Effector CD8-positive, alpha-beta T cell (primary cell): ENCODE measurements at places on chromosomes 12 and 14.

DNA sequence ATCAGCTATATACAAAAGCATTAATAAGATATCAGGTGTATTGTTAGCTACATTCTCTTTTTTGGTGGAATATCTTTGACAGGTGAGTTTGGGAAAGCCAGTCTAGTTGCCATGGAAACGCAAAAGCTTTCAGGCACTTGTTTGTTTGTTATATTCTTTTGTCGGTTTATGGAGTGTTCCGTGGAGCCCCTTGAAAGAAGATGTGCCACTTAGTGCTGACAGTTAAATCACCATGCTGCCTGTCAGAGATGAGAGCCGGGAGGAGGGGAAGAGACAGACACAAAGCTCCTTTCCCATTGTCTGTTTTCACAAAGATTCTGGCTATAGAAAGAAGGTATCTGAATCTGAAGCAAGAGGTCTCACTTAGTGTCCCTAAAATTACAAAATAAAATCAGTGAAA is 170.8 kb downstream of the SNAPC1 start:
- no peak for DNase-seq

GRCh38 chr12:5808981-5809380 is 136.1 kb downstream of the ANO2 start:
- DNase-seq, result no peak

- DNase-seq, result no peak
Observed at GRCh38 chr12:11778713-11779685, 129.5 kb downstream of the ETV6 start.

DNA sequence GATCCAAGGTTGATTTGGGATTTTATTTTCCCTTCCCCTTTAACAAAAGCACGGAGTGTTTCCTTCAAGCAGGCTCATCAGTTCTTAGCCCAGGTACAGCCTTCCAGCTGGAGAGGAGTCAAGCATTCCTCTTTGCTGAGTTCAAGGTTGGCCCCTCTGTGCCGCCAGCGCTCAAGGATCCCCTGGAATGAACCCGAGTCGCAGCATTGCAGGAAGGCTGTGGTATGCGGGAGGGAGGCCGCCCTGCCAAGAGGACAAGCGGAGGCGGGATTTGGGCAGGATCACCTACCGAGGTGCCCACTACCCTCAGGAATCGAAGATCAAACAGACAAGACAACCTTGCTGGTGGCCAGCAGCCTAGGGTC is 53.9 kb upstream of the NCOR2 start:
- DNase-seq, result no peak

DNA sequence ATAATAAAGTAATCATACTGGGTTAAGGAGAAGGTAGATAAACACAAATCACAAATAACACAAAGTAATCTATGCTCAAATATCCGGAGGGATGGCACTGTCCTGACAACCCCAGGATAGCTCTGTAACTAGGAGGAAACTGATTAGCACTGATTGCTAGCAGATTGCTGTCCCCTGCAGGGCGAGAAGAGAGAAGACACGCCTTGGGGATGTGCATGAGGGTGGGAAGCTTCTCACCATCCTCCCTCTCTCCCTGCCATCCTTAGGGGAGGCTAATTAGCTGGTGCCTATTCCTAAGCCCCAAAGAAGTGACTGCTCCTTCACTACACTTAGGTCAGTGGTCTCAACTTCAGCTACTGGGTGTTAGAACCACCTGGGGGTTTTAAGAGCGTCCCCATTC is 27.0 kb upstream of the TMEM260 start:
- no peak for DNase-seq

GRCh38 chr12:47570151-47570550 is 135.7 kb downstream of the RPAP3 start:
- no peak for DNase-seq

- no peak for DNase-seq
Observed at GRCh38 chr14:52352569-52352968, 38.5 kb downstream of the PTGER2 start.
